ENCODE measurements at places on chromosomes 7 and 10.

GRCh38 chr7:55397617-55398016, 32.5 kb downstream of the LANCL2 start:
- no peak for DNase-seq

DNA sequence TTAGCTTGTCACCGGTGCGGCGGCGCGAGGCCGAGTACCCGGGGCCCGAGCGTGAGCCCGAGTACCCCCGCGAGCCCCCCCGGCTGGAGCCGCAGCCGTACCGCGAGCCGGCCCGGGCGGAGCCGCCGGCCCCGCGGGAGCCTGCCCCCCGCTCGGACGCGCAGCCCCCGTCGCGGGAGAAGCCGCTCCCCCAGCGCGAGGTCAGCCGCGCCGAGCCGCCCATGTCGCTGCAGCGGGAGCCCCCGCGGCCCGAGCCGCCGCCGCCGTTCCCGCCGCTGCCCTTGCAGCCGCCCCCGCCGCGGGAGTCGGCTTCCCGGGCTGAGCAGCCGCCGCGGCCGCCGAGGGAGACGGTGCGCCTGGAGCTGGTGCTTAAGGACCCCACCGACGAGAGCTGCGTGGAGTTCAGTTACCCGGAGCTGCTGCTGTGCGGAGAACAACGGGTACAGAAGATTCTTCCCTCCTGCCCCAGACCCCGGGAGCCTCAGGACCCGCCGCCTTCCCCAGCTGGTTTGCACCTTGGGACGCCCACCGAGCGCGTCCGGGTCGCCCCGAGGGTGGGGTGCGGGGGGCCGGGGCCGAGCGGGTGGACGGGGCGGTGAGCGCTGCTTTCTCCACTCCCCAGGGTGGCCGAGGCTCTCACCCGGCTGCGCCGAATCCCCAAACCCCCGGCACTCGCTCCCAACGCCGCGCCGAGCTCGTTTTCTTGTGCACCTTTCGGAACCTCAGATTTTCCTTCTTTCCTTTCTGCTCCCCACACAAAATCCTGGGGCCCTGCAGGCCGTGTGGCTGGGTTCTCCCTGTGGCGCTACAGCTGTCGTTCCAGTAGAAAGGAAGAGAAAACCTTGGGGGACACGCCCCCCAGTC, 708 bp downstream of the UBN2 start:
- peak; percentile 48 for DNase-seq

DNA sequence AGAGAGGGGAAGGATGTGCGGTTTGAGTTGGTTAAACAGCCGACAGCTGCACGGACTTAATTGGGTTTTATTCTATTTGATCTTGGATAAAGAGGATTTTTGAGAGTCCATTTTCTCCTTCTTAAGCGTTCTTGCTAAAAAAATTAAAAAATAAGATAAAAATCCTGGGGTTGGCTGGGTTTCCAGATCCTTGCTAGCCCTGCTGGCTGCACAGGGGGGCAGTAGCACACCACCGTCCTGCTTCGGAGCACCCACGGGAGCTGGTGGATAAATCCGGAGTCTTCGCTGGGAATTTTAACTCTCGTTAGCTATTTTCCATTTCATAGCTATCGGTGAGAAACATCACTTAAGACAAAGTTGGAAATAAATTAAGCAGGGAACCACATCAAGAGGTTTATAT, 792.0 kb downstream of the TYW1 start:
- DNase-seq, result no peak

GRCh38 chr7:115630049-115630448, 400.5 kb downstream of the TFEC start:
- DNase-seq, result no peak

- DNase-seq, result no peak
These were observed 28.2 kb downstream of the INPP5F start for GRCh38 chr10:119754085-119754484.

GRCh38 chr10:29623797-29624196, 11.0 kb downstream of the SVIL start:
- DNase-seq, result peak; percentile 86

DNA sequence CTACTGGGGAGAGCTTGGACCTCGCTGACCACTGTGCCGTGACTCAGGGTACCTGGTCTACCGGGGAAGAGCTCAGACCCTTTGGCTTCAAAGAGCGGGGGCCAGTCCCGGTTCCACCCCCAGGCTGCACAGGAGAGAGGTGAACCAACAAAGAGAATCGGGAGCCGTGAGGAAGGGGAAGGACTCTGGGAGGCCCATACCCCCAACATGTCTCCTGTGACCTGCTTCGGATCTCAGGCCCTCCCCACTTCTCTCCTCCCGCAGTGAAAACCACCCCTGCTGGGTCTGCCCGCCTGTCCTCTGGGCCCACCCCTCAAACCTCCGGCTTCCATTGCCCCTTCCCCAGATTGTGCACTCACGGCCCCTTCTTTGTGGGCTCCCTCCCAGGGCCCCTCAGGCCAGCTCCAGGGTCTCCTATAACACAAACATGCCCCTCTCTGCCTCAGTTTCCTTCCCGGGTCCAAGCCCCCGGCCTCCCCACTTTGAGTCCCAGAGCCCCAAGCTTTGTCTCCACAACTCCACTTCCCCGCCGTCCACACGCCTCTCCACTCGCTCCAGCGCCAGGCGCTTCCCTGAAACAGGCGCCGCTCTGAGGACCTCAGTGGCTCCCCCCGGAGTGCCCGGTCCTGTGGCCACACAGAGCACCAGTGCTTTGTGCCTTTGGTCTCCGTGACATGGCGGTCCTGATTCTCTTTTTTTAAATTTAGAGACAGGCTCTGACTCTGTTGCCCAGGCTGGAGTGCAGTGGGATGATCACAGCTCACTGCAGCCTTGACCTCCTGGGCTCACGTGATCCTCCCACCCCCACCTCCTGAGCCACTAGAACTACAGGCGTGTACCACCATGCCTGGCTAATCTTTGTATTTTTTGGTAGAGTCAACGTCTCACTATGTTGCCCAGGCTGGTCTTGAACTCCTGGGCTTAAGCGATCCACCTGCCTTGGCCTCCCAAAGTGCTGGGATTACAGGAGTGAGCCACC, 7.5 kb upstream of the INTS1 start:
- no peak for DNase-seq

GRCh38 chr7:37323966-37324365, 124.7 kb downstream of the ELMO1 start:
- no peak for DNase-seq

GRCh38 chr7:155252444-155252887, 45.2 kb upstream of the INSIG1 start:
- DNase-seq, result no peak

DNA sequence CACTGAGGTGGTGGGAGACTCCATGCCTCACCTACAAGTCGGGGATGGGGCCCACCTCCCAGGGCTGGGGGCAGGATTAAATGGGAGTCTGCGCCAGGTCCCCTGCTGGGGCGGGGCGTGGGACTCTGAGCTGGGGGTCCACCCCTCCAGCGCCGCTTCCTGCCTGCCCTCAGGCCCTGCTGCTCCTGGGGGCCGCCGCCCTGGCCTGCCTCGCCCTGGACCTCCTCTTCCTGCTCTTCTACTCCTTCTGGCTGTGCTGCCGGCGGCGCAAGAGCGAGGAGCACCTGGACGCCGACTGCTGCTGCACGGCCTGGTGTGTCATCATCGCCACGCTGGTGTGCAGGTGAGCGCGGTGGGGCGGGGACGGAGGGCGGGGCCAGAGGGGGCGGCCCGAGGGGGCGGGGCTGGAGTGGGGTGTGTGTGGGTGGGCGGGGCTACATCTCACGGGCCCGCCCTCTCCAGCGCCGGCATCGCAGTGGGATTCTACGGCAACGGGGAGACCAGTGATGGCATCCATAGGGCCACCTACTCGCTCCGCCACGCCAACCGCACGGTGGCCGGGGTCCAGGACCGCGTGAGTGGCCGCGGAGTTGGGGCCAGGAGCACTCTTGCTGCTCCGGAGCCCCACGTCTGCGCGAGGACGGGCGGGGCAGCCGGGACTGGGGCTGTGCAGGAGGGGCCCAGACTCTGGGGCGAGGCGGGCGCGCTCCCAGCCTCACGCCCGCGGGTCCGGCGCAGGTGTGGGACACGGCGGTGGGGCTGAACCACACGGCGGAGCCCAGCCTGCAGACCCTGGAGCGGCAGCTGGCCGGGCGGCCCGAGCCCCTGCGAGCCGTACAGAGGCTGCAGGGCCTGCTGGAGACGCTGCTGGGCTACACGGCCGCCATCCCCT, 15.1 kb downstream of the TTYH3 start:
- no peak for DNase-seq

- no peak for DNase-seq
These were observed 6.0 kb downstream of the IL15RA start for GRCh38 chr10:5971315-5971832.

- no peak for DNase-seq
These were observed 10.4 kb upstream of the DLG5 start for GRCh38 chr10:77936697-77937567.

GRCh38 chr10:26214551-26215395, 1.8 kb upstream of the GAD2 start:
- no peak for DNase-seq

Measured in mammary epithelial cell (primary cell).